Stimulated activated CD4-positive, alpha-beta T cell treated with anti-CD3 and anti-CD28 coated beads, Interleukin-1b, Interleukin-23, amount 100 ng/mL, for 4 hours (primary cell): ENCODE measurements at places on chromosomes 3 and 15.

GRCh38 chr15:95470529-95470928 is 860.0 kb upstream of the NR2F2 start:
- no peak for DNase-seq

- no peak for DNase-seq
Measured at GRCh38 chr15:42404461-42405235, 45.3 kb downstream of the CAPN3 start.

DNA sequence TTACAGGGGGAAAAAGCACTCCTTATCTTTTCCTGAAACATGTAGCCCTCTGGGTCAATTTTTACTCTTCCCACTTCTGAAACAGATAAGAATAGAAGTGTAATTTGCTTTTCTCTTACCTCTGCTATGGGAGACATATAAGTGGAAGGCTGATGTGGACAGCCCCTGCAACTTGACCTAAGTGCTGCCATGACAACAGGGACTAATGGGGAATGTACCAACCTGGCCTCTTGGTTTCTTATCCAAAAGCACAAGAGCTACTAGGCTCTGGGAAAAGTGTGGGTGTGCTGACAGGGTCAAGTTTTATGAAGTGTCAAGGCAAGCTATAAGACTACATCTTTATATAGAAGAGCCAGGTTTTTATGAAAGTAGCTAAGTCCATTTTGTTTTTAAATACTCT is 1246.5 kb downstream of the OTOL1 start:
- DNase-seq: no peak

DNA sequence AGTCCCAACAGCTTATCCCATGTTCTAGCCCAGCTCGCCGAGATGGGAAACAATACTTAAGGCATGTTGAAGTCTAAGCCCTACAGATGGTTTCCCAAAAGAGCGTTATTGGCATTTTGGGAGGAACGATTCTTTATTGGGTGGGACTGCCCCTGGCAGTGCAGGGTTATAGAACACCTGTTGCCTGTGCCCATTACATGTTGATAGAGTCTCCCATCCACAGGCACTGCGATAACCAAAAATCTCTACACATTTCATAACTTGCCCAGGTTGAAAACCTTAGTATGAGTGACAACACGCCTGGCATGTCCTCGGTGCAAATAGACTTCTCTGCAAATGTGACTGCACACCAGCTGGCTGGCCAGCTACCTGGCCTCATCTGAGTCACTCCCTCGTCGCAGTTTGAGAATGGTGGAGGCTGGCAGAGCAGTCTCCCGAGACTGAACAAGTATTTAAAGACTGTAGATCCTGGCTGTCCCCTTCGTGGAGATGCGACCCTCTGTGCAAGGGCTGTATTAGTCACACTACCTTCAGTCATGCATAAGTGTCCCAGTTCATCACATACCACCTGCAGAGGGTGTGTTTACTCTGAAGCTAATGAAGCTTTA is 18.7 kb downstream of the ZNF80 start:
- no peak for DNase-seq

DNA sequence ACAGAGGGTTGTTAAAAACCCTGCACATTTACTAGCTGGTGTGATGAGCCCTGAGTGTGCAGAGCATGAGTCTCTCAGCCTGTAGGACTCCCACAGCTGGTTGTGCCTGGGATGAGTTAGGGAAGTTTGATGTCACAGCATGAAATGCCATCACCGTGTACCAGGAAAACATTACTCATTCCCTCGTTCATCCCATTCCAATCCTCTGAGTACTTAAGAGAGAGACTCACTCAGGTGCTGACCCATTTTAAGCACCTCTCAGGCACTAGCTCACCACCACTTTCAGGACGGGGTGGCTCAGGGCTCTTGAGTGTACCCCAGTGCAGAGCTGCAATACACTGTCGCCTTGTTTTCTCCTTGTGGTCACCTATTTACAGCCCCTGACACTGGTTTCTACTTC is 18.7 kb downstream of the MGLL start:
- no peak for DNase-seq

- no peak for DNase-seq
Measured at GRCh38 chr15:43544266-43544665, 26.9 kb downstream of the MAP1A start.

DNA sequence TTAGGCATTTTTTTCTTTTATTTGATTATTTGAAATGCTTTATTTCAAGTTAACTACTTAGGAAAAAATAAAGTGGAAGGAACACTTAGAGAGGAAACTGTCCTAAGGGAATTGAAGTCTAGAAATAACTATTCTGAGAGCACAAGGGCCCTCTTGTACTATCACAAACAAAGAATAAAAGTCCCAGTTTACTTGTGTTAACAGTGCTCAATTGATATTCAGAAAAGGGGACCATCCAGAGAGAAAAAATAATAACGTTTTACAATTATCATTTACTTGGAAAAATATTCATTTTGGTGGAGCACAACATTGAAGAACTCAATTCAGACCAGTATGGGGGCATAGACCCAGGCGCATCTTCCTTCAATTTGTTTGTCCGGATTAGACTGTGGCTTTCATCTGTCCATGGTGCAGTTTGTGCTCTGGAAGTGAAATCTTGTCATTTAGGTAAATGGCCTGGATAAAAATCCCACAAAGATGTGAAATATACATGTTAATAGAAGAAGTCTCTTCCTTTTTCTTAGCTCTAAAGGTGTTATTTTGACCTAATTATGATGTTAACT is 54.5 kb upstream of the SAMMSON start:
- no peak for DNase-seq
